ENCODE measurements at places on chromosomes 13 and 19. TPM values are rescaled to one million over a fixed set of nuclear protein-coding genes. Genes with fewer than 3 reads are reported as not detected.

DNA sequence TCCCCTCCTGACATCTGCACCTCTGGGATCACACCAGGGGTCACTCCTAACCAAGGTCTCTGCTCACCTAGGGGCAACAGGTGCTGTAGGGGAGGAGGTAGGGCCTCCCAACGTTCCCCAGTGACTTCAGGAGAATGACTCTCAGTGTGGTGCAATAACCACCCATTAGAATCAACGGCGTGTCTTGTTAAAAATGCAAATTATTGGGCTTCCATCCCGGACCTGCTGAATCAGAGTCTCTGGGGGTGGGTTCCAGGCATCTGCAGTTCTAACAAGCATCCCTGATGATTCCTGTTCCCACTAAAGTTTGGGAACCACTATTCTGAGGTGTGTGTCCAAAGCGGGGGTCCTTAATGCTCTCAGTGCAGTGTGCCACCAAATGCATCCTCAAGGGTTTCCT lies 84.6 kb downstream of the CRYL1 start:
- no peak for DNase-seq

GRCh38 chr19:49894879-49895565 lies 1.7 kb downstream of the IL4I1 start:
- DNase-seq = no peak

DNA sequence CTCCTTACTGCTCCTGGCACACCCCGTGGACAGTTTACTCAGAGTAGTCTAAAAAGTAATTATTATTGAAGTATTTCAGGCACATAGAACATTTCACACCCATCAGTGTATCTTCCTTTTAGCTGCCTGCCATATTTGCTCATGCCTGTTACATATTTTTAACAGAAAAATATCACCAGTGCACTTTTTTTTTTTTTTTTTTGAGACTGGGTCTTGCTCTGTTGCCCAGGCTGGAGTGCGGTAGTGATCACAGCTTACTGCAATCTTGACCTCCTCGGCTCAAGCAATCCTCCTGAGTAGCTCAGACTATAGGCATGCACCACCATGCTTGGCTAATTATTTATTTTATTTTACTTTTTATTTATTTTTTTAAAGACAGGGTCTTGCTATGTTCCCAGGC lies 40.7 kb upstream of the GPI start:
- DNase-seq = no peak

The HPN gene
- 12.6 TPM for polyA plus RNA-seq

DNA sequence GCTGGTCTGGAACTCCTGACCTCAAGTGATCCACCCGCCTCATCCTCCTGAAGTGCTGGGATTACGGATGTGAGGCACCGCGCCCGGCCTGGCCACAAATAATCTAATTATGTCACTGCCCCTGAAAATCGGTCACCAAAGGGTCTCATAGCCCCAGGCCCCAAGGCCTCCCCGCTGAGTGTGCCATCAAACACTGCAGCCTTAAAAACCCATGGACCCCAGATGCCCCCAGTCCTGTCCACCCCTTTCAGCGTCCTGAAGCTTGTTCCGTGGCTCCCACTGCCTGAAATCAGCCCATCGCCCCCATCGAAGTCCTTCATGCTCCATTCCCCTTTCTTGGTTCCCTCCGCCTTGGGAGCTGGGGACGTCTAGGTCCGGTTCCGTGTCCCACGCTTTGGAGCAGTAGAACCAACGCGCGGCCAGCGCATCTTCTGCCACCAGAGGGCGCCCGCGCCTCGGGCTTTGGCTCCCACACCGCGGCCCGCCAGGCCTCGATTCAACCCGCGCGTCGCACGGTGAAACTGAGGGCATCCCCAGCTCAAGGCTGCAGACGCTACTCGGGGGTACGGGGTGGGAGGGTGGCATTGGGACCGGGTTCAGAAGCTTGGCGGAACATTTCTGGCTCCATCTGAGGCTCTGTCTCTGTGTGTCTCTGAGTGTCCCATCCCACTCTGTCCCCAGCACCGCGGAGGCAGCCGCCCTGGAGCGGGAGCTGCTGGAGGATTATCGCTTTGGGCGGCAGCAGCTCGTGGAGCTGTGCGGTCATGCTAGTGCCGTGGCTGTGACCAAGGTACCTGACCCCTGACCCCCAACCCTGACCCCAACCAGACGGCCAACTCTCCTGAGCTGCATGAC lies 3.5 kb downstream of the YJEFN3 start:
- DNase-seq = peak; percentile 91

GRCh38 chr13:76338003-76338402 lies 548.2 kb downstream of the KCTD12 start:
- no peak for DNase-seq

GRCh38 chr13:32728327-32728726 lies 142.1 kb downstream of the PDS5B start:
- DNase-seq = no peak

DNA sequence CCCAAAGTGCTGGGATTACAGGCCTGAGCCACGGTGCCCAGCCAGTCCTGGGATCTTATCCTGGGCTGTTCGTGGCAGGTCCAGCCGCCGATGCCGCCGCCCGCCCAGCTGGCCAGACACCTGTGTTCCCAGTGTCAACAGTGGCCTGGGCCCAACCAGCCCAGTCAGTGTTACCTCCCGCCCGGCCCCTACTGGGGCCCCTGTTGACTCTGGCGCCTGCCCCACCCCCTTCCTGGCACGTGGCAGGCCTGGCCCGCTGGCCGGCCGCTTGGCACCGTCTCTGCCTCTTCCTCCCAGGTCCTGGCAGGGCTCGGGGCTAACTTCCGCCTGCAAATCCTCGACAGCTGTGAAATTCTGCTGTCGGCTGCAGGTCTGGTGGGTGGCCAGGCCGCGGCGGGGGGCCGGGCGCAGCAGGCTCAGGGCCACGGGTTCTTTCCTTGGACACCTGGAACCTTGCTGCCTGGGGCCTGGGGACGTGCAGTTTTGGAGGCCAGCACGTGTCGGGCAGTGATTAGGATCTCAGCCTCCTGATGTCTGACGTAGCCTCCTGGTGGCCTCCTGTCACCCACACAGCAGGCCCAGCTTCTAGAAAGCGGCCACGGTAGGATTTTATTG lies 9.1 kb downstream of the ARID3A start:
- DNase-seq = peak; percentile 95

GRCh38 chr19:52590728-52591127 lies 20.6 kb downstream of the ZNF701 start:
- no peak for DNase-seq

The ZNF324 gene
- 3.1 TPM for polyA plus RNA-seq

DNA sequence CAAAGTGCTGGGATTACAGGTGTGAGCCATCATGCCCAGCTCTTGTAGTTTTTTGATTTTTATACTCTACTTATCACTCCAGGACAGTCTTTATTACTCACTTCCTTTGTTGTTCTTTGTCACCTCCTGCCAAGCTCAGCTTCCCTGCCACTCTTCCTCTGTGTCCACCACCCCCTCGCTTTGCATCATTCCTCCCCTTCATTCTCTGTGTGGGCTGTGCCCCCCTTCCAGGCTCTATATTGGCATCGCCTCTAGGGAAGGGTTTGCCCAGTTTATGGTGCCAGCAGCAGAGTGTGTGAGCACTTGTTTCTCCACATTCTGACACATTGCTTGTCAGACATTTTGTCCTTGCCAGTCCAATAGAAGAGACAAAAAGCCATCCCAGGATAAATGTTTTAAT lies 15.1 kb downstream of the ZNF302 start:
- no peak for DNase-seq

DNA sequence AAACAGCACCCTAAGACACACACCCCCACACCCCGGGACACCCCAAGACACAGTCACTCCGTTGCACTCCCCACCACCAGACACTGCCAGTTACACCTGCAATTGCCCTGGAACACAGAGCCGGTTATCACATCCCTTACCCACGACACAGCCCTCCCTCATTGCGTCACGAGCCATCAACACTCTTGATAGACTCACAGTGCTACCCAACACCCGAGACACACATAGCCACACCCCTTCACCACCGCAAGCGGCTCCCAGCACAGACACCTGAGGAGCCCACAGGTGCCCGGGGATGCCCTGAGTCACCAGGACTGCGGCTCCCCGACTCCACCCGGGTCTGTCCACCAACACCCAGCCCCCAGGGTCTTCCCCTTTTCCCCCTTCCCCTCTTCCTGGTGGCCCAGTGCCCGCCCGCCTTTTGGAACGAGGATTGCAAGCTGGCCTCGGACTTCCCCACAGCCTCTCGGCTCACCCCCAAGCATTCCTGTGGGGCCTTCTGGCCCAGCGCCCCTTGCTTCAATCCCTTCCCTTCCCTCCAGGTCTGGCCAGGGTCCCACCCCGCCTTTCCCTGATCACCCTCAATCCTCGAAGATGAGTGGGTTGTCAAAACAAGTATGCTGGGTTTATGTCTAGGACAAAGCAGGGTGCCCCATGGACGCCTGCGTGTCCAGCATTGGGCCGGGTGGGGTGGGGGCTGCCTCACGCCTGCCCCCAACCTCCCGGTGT lies 1.7 kb upstream of the PTGER1 start:
- no peak for DNase-seq

GRCh38 chr19:49475995-49476880 lies 2.2 kb downstream of the FLT3LG start:
- peak; percentile 73 for DNase-seq

- peak; percentile 85 for DNase-seq
Measured at GRCh38 chr19:35903550-35904179, 1.3 kb downstream of the HCST start.

- DNase-seq = no peak
Measured at GRCh38 chr13:56670563-56670962, 470.2 kb upstream of the PRR20A start.

The CGB3 gene
- not detected for polyA plus RNA-seq

DNA sequence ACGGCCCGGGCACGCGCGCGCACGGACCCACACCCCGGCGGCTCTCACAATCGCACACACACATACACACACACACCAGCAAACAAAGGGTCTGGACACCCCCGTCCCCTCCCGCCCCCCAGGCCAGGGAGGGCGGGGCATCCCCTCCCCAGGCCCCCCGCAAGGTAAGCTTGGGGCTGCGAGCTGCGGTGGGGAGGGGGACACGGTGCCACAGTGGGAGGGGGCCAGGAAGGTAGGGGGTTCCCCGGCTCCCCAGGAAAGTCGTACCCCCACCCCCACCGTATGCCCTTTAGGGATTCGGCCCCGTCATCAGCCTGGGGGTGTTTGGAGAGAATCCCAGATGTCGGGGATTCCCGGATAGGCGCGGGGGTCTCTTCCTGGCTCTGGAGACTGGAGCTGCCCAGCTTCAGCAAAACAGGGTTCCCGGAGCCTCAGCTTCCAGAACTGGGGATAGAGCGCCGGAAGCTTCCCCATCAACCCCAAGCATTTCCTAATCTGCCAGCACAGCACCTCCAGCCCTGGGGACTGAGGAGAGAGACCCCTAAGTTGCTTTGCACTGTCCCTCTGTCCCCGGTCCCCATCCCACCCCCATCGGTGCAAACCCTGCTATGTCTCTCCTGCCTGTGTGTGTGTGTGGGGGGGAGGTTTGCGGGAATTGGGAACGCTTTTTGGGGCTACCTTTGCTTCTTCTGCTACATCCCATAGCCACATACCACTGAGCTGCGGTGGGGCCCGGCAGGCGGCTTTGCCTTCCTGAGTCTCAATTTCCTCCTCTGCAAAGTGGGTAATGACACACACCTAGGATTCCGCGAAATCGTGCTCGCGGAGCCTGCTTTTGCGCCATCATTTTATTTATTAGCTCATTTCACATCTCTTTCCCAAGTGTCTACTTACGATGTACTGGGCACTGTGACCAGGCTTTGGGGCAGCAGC lies 1.8 kb upstream of the CDC37 start:
- no peak for DNase-seq
